ENCODE measurements at places on chromosomes 3 and 15.

DNA sequence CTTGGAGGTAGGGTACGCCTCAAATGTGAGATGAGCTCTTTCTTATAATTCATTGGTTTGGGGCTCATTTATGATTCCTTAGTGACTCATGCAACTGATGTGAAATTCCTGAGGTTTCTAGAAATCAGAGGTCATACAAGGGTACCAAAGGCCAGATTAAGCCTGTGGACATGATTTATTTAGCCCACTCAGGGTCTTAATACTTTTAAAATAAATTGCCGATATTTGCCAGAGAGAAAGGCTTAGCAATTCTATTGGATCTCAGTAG, 289.0 kb downstream of the NEK10 start:
- DNase-seq, result no peak

DNA sequence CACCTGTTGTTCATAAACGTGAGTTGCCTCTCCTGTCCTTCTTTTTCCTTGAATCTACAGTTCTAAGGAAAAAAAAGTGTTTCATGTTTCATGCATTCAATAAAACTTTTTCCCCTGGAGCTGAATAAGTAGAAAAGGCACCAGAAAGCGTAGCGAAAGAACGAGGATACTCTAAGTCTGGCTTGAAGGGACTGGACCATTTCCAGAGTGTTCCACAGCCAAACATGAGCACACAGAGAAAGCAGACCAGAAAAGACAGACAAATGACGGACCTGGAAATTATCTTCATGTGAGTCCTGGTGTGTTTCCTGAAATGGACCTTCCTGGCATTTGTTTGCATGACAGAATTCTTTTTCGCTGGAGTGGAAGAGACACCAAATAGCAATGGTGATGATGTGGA, 204.7 kb downstream of the SV2B start:
- DNase-seq, result no peak

DNA sequence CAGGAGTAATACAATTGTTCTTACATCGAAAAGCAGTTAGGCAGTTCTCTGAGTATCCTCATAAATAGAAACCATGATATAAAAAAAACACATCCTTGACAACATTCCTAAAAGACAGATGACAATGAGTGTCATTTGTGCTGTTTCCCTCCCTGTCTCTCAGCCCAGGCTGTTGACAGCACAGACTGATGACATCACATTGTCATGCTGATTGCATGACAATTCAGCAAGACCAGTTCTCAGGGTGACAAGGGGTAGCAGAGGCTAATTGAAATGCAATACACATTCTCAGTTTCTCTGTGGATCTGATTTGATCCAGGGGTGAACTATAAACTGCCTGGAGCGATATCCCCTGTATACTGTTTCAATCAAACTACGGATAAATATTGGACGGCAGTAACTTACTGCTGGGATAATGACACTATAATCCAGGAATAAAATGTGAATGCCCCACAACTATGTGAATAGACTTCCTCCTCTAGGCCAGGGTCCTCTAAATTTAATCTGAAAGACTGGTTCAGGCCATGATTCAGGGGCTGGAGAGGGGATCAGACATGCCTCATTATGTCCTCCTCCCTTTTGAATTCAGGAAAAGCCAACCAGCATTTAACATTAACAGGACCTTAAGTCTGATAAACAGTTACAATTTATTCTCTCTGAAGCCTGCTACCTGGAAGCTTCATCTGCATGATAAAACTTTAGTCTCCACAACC, 16.7 kb upstream of the EIF1B start:
- no peak for DNase-seq

DNA sequence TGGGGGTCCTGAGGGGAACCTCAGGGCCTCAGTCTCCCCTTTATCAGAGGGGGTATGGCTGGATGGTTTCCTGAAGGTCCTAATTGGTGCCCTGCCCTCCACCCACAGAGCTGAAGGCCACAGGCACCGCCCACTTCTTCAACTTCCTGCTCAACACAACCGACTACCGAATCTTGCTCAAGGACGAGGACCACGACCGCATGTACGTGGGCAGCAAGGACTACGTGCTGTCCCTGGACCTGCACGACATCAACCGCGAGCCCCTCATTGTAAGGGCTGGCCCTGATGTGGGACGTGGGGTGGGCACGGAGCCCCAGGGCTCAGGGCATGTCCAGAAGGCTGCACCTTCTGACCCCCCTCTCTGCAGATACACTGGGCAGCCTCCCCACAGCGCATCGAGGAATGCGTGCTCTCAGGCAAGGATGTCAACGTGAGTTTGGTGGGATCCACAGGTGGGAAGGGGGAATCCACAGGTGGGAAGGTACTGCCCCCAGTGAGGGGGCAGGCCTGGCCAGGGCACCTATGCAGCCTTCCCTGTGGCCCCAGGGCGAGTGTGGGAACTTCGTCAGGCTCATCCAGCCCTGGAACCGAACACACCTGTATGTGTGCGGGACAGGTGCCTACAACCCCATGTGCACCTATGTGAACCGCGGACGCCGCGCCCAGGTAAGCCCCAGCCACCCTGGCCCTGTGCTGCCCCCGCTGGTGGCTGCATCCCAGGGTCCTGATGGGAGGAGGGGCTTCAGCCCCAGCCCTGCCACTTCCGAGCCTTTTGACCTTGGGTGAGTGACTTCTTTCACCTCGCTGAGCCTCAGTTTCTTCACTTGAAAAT, 17.5 kb upstream of the GNAT1 start:
- DNase-seq, result no peak

Measured in activated CD8-positive, alpha-beta memory T cell treated with anti-CD3 and anti-CD28 coated beads, Interleukin-2, amount 50 U/mL, for 48 hours (primary cell).